ENCODE measurements at places on chromosomes 12 and 14.

DNA sequence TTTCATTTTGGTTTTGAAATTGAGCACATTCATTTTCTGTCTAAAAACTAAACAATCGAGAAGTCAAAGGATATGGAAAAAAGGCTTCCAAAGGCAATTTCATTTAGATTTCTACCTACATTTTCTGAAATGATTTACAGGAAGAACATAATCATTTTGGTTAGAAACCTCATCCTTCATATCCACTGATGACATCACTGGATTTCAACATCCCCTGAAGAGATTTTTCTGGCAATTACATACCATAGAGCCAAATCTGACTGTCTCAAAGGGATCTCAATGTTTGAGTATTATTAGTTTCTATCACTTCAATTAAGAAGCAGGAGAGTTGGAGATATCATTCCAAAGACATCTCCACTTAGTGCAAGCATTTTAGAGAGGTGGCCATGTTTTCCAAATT lies 137.8 kb downstream of the TTC7B start:
- no peak for DNase-seq

DNA sequence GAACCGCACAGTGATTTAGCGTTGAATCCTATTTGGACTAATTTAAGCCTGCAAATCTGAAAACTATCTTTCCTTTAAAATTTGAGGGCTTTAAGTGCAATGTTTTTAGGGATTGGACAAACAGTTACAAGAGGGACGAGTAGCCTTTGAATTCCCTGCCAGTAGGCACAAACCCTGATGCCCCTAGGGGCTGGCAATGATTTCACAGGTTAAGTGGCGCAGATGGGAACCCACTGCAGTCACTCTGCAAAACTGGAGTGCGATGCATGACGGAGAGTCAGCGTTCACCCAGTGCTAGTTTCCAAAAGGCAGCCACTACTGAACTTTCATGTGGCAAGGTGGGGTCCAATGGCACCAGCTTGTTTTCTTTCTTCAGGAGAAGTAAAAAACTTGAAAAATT lies 99.4 kb upstream of the FRMD6 start:
- DNase-seq: no peak

- no peak for DNase-seq
These were observed 18.9 kb downstream of the MEG3 start for GRCh38 chr14:100844846-100845245.

GRCh38 chr12:52351196-52352059 lies 15.9 kb downstream of the KRT85 start:
- no peak for DNase-seq

GRCh38 chr14:96097752-96098151 lies 58.6 kb downstream of the C14orf132 start:
- no peak for DNase-seq

DNA sequence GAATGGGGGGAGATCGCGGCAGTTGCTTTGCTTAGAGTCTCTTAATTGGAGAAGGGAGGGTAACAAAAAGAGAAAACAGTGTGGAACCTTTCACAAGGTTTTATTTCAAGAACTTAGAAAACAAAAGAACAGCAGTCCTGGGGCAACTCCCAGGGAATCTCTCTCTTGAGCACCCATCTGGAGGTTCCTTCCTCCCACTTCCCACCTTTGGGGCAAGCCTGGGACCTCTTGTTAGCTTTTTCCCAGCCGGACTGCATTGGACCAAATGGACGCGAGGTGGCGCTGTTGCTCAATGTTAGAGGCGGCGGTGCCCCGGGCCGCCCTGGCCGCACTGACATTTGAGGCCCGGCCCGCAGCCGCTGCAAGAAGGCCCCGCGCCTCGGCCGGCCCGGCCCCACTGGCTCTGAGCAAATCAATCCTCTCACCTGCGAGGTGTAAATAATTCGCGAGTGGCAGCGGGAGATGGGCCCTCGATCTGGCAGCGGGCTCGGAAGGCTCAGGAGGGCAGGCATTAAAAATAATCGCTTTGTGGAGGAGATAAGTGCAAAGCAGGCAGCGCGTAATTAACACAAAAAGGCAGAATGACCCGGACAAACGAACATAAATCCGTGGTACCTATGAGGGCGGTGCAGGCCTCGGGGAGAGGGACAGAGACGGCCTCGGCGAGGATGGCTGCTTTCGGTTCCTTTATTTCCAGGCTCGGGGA lies 2.8 kb upstream of the HOXC8 start:
- peak; percentile 83 for DNase-seq

DNA sequence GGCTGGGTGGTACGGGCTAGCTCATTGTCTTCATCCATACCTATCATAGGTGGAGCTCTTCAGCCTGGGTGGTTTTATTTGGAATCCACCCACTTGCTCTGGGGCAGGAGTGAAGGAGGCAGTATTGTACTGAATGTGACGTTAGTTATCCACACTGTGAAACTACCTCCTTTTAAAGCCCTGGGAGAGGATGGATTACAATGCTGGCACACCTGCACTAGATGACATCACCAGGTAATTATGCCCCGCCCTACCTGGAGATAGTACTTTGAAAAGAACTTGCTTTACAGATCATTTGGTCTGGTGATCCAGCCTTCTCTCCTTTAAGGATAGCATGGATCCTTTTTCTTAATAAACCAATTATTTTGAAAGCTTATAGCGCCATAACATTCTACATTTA lies 78.0 kb downstream of the B4GALNT3 start:
- DNase-seq: no peak

Data from naive B cell (primary cell).